ENCODE measurements at places on chromosomes 3 and 15.

GRCh38 chr15:62641825-62642224 is 400.7 kb upstream of the TPM1 start:
- DNase-seq, result no peak

DNA sequence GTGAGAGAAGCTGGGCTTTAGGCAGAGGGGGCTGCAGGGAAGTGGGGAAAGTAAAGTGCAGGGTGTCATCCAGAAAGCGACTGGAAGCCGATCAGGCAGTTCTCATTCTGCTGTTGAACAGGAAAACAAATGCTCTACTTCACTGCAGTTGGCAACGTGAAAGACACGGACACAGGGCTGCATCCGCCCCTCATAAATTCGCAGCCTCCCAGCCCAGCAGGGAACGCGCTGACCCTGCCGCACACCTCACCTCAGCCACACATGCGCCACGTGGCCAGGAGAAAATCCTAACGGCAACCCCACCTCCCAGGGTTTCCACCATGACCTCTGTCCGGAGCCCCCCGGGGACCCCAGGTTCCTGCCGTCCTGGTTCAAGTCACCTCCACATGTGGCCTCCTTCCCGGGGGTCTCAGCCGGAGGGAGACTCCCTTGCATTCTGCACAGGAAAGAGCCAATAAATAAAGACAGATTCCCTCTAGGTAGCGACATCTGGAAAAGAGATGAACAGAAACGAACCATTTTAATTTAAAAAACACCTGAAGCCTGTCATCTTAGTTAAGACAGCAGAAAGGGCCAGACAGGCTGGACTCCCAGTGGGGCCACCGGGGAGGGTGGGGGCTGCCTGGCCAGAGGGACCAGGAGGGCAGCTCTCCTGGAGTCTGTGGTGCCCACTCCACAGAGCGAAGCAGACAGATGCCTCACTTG is 118.7 kb downstream of the TMEM266 start:
- no peak for DNase-seq

- DNase-seq, result no peak
Measured at GRCh38 chr3:109685084-109686079, 348.0 kb upstream of the DPPA4 start.

DNA sequence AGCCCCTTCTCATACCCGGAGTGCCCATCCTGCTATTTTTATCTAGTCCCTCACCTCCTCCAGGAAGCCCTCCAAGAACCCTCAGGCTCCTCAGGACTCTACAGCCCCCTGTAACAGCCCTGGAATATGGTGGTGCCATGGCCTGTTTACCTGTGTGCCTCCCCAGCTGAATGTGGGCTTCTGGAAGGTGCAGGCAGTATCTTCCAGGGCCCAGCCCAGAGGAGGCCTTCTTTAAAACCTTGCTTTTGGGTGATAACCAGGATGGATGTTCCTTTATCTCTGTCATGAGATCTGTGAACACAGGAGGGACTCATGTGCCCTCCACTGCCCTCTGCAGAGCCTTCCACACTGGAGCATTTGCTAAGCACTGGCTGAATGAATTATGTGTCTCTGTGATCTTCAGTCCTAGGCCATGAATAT is 36.7 kb upstream of the MRPS22 start:
- DNase-seq, result no peak

DNA sequence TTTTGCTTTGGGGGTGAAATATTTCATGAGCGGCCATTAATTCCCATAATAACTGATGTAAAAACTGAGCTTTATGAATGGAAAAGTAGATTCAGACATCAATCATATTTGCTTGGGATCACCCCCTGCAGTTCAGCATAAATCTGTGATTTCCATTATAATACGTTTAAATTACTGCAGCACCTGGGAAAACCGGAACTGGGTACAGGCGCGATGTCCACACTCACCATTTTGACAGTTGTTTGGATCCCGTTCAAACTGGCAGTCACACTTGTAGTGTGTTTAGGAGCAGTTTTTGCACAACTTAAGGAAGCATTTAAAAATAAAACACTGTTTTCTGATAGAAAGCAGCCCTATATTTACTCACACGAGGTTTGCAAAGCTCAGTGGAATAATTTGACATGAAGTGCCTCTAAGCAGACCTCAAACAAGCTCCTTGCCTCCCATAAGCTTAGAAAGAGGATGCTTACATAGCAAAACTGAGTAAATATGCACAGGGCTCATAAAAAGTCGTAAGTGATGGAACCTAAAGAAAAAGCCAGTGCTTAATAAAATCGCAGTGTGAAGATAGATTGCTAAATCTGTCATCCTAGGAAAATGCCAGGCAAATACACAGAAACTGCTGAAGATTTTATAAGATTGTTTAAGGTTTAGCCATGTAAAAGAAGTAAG is 377.6 kb downstream of the PTPRG start:
- DNase-seq, result no peak

- no peak for DNase-seq
Measured at GRCh38 chr3:57855281-57855680, 99.2 kb downstream of the SLMAP start.

DNA sequence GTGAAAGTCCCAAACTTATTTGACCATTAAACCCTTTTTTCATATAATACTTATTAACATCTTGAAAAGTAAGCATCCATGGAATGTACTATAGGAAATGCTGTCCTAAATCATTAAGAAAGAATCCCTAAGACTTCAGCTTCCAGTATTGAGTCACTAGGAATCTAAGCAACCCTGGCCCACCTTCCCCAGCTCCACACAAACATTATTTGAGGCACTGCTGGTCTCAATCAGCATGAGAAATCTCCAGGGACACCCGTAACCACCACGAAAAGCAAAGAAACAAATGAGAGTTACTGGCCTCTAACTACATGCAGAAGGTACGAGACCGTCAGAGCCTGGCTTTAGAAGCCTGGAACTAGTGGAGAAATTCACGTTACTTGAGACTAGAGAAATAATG is 68.2 kb downstream of the POLQ start:
- DNase-seq, result no peak

DNA sequence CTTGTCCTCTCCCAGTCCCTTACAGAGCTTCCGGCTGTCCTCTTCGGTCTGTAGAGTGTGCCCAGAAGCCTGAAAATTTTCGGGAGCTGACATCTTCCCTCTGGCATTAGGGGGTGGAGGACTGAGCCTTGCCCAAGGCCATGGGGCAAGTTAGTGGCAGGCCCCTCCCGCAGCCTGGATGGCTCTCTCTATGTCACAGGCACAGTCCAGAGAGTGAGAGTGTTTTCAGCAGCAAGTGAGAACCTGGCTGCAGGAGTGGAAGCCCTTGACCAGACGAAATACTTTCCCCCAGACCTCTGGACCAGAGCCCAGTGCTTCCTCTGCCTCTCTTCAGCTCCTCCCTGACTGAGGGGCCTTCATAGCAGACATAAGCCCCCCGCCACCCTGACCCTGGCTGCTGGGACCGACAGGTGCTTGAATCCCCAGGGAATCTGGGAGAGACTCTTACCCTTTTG is 50.5 kb upstream of the SEC22A start:
- DNase-seq, result no peak

GRCh38 chr3:129112308-129113052 is 9.1 kb downstream of the RAB43 start:
- DNase-seq, result no peak

GRCh38 chr3:99768126-99768525 is 49.5 kb upstream of the CMSS1 start:
- no peak for DNase-seq

GRCh38 chr15:40984964-40985363 is 31.7 kb downstream of the CHAC1 start:
- no peak for DNase-seq

DNA sequence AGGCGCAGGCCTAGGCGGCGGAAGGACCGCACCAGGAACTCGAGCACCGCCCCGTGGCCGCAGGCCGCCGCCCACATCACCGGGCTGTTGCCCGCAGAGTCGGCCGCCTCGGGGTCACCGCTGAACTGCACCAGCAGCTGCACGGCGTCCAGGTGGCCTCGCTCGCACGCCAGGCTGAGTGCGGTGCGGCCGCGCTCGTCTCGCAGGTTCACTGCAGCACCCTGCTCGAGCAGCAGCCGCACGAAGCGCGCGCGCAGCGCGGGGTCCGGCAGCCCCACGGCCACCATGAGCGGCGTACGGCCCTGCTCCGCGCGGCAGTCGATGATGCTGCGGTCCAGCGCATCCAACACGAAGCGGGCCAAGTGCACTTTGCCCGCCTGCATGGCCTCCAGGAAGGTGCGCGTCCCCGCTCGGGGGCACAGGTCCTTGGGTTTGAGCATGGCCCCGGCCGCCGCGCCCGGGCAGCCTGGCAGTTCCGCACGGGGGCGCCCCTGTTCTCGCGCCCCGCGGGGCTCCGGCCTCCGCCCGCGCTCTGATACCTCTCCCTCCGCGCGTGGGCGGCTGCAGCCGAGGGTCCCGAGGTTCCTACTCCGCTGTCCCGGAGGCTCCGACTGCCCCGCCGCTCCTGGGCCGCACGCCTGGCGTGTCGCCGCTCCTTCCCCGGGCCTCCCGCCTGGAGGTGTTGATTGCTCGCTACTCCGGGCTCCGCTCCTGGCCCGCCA is 556 bp downstream of the ANKRD63 start:
- no peak for DNase-seq

DNA sequence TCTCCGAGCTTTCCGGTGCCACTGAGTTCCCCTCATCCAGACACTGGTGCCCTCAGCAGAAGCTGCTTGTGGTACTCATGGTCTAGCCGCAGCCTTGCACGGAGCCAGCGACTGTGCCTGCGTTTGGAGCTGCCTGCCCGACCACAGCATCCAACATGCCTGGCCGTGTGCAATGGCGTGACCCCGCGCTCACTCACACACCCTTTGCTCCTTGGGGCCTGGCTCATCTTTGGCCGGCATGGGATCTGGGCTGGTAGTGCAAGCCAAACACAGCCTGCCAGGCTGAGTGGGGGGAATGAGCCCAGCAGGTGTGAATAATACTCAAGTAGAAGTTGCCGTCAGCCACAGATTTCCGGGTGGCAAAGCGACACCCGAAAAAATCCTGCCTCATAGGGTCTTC is 1178.7 kb upstream of the GBE1 start:
- no peak for DNase-seq
